ENCODE measurements at places on chromosomes 7 and 10.
A peak's percentile ranks its signal among the peaks of the same experiment; 100 is the strongest.

DNA sequence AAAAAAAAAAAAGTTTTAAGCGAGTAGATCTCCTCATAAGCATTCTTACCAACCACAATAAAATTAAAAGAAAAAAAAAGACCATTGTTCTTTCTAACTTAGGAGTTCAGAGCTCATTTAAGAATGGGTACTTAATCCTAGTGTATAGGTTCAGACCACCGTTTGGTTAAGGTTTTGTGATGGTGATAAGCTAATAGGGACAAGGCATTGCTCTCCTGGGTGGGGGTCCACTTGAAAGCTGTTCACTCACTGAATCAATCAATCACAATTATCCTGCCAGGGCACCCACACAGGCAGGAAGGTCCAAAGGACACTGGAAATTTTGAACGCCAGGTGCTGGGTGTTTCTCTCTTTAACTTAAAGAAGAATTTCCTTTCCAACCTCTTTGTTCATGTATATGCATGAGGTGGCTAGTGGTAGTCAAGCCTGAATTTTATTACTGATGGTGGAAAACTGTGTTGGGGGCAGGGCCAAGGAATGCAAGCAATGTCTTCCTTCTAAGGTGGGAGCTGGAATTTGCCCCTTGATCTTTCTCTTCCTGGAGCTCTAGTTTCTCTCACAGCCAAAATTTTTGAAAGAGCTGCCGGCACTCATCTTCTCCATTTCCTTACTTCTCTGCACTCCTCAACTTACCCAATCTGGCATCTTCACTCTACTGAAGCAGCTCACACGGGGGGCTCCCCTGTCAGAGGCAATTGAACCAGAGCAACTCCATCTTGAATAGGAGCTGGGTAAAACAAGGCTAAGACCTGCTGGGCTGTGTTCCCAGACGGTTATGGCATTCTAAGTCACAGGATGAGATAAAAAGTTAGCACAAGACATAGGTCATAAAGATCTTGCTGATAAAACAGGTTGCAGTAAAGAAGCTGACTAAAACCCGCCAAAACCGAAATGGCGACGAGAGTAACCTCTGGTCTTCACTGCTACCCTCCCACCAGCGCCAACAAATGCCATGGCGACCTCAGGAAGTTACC lies 7.5 kb upstream of the FAM131B start:
- DNase-seq = no peak

DNA sequence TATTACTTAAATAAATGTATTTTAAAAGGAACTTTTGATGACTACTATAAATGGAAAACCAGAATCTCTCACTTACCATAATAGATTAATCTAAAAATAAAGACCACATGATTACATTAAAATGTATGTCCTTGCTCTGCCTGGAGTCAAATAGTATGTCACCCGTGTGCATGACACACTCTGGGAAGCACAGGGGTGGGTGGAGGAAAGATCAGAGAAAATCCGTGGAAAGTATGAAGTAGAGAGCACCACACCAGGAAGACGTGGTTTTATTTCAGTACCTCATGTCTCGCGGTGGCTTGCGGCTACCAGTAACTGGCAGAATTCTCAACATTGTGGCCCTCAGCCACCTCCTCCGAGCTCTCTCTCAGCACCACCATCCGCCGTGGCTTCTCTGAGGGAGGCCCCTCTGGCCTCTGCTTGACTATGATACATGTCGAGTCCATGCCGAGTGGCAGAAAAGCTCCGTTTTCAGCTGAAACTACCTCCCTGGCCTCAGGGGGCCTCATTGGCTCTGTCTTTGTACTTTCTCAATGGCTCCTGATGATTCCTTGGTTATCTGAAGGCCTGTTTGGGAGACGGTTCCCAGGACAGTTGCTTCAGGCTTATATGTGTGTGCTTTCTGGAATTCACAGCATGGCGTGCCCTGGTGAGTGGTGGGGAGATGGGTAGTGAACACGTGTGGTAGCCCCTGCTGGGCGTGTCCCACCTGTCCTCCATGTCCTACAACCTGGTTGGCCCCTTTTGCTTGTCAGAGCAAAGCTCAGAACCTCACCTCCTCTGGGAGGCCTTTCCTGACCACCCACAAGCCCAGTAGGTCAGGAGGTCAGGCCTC lies 49.8 kb downstream of the LHPP start:
- DNase-seq = no peak

- peak; percentile 62 for DNase-seq
Measured at GRCh38 chr10:91162495-91163268, 57.8 kb upstream of the PCGF5 start.

- DNase-seq = no peak
Measured at GRCh38 chr10:110821508-110821907, 50.2 kb upstream of the PDCD4 start.

DNA sequence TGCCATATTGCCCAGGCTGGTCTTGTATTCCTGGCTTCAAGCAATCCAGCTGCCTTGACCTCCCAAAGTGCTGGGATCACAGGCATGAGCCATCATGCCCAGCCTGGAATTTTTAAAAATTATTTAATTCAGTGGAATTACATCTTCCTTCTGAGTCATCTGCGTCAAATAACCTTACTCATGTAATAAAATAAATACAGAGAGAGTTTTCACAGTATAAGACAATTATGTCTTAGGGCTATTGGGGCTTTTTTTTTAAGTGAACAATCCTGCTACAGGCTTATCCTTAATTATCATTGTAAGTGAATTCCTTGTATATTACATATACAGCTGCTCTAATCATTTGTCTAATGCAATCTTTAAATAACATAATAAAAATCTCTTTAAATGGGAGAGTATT lies 108.3 kb downstream of the MAPK8 start:
- DNase-seq = no peak

GRCh38 chr7:155814316-155815276 lies 2.3 kb upstream of the SHH start:
- no peak for DNase-seq

All from D341Med (cell line).